Stimulated activated naive CD8-positive, alpha-beta T cell treated with anti-CD3 and anti-CD28 coated beads, Interleukin-15, Interleukin-2, amounts not matched to agents 100 U/mL and 50 U/mL, for 24 hours (primary cell): ENCODE measurements at places on chromosomes 4 and X.

DNA sequence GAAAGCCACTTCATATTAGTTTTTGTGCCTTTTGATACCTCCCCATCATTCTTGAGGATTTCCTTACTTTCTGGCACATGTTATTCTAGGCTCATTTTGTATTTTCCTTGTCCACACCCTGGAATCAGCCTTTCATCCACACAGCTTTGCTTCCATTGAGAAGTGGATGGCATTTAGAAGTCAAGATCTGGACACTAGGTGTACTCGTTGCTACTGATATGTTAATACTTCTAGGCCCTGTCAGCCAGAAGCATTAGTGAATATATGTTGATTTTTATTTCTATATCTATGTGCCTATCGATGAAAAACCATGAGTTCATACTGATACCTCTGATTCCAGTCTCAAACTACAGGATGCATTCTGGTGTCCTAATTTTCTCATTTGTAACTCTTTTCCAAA, 73.2 kb downstream of the ARHGAP24 start:
- no peak for DNase-seq

- DNase-seq = no peak
Measured at GRCh38 chr4:14620567-14621141, 381.6 kb upstream of the CPEB2 start.

DNA sequence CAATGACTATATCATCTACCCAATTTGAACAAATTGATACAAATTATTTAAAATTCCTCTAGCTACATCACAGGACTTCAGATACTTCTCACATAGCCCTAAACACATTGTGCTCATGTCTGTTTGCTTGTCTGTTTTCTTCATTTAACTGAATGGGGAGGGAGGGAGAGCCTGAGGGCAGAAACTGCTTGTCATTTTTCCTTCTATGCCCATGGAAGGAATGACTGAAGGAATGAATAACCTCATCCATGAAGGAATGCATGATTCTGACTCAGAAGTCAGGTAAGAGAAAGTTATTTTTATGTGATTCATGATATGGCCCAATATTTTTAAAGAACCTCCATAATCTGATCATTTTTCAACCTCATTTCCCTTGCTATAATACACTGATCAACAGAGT, 418.0 kb upstream of the PITX2 start:
- no peak for DNase-seq

DNA sequence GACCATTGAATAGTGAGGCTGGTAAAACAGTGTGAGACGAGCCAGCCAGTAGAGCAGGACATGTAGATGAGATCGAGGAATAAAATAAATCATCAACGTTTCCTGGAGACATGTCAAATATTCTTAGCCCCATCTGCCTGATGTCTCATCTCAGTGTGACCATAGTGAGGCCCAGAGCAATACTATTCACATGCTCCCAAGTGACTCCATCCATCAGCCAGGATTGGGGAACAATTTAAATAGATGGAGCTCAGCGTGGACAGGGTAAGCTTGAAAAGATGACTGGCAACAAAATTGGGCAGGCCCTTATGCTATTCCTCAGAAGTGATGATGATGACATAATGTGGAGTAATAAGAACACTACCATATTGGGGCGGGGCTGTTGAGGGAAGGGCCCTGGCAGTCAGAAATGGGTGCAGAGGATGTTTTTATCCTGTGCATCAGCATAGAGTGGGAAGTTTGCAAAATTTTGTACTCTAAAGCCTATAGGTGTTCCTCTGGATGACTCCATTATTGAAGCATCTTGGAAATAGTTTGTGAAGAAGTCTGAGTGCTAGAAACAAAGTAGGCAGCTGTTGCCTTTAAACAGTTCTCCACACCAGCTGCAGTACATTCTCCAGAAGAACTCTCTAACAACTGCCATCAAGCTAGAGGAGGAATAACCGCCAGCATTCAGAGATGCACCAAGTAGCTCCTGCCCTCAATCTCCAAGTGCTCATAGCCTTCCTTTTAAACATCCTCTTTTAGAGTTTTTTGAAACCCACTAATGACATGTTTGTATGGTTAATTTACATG, 333.0 kb downstream of the DCHS2 start:
- DNase-seq = no peak
